ENCODE measurements at places on chromosomes 11 and 22. TPM values are rescaled to one million over a fixed set of nuclear protein-coding genes. Genes with fewer than 3 reads are reported as not detected.

The TMEM86A gene
- total RNA-seq, result 26.8 TPM

The BARX2 gene
- total RNA-seq, result 25.3 TPM

The SLC22A25 gene
- total RNA-seq, result 0.98 TPM

The DDTL gene
- not detected for total RNA-seq

The BTBD10 gene
- 29.2 TPM for total RNA-seq

The LGALS12 gene
- total RNA-seq, result 2.7 TPM

The RAB3IL1 gene
- 32.2 TPM for total RNA-seq

The CLCF1 gene
- total RNA-seq, result 20.6 TPM

The NLRP10 gene
- not detected for total RNA-seq

The MS4A7 gene
- 23.3 TPM for total RNA-seq

The OR5T1 gene
- total RNA-seq, result not detected

The KCTD14 gene
- total RNA-seq, result 2.9 TPM

The GTSE1 gene
- 2.2 TPM for total RNA-seq

The GLYAT gene
- not detected for total RNA-seq

The TRPM5 gene
- not detected for total RNA-seq

The XBP1 gene
- total RNA-seq, result 141 TPM

The VSIG10L2 gene
- total RNA-seq, result 28.2 TPM

The BSX gene
- total RNA-seq, result not detected

The MMP1 gene
- total RNA-seq, result not detected

The MS4A3 gene
- not detected for total RNA-seq

The CEND1 gene
- total RNA-seq, result 1.7 TPM

The SIDT2 gene
- 24.8 TPM for total RNA-seq
